ENCODE measurements at places on chromosomes 4 and X.

DNA sequence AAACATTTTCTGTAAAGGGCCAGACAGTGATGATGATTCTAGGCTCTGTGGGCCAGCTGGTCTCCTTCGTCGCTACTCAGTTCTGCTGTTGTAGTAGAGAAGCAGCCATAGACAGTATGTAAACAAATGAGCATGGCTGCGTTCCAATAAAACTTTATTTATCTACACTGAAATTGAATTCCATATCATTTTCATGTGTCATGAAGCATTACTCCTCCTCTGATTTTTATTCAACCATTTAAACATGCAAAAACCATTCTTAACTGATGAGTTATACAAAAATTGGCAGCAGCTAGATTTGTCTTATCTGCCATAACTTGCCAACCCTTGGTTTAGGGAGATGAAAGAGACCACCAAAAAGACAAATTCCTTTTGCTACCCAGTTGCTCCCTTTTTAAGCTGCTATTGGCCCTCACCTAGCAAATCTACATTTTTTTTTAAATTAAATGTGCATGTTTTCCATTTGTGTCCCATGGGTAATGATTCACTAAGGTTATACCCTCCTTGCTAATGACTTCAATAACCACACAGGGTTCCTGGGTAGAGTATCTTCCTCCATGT, 309.9 kb downstream of the DHX15 start:
- no peak for DNase-seq

DNA sequence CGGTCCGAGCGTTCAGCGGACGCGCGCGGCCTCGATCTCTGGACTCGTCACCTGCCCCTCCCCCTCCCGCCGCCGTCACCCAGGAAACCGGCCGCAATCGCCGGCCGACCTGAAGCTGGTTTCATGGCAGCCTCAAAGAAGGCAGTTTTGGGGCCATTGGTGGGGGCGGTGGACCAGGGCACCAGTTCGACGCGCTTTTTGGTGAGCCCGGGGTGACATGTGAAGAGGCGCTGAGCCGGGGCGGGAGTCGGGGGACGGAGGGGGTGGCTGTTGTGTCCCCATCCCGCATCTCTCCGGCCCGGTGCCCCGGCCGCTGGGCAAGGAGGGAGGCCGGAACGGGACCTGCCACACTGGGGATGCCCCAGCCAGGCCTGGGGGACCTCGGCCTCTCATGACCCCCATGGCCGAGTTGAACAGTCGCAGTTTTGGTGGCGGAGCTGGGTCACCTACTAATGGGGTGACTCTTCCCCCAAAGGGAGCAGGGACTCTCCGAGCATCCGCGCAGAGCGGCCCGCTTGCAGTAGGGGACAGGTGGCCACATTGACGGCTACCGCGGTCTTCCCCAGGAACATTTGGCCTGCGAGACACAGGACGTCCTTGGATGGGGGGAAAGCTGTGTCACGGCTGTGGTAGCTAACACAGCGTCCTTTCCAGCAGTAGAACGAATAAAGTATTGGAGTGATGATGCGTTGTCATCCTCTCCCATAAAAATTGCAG, at the start of gene GK:
GK (plus strand) TSS at position 9 of the 717 bp plus-strand sequence; CDS start at position 124, 115 bp downstream.
- peak; percentile 12 for DNase-seq

GRCh38 chr4:39036172-39036571, 4.0 kb upstream of the TMEM156 start:
- DNase-seq: peak; percentile 71

- peak; percentile 23 for DNase-seq
Measured at GRCh38 chrX:135112096-135112729, 8.1 kb downstream of the ETDB start.

- DNase-seq: no peak
Measured at GRCh38 chr4:184744236-184744635, 10.3 kb upstream of the CENPU start.

GRCh38 chr4:151658959-151659600, 101.7 kb downstream of the GATB start:
- DNase-seq: no peak

GRCh38 chr4:10082047-10082446, 34.6 kb downstream of the WDR1 start:
- no peak for DNase-seq

- DNase-seq: no peak
Measured at GRCh38 chr4:99759346-99759984, 57.2 kb upstream of the DAPP1 start.

GRCh38 chr4:7132730-7133582, 59.4 kb upstream of the SORCS2 start:
- no peak for DNase-seq

DNA sequence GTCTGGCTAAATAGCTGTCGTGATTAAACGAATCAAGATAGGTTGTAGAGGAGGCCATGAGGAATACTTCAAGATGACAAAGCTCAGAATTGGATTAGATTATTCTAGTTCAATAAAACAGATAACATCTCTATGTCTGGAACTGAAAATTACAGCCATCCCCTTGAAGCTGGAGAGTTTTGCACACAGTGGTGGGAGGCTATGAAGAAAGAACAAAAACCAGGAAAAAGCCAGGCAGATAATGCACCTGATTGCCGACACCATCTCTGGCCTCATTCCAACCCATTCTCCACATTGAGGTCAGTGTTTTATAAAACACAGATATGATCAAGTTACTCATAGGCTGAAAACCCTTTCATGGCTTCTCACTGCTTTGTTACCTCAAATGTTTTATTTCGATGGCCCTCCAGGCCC, 188.3 kb downstream of the RASL11B start:
- no peak for DNase-seq

GRCh38 chr4:145681956-145682355, 2.0 kb downstream of the C4orf51 start:
- DNase-seq: no peak

GRCh38 chr4:20106921-20107320, 144.8 kb upstream of the SLIT2 start:
- DNase-seq: no peak

DNA sequence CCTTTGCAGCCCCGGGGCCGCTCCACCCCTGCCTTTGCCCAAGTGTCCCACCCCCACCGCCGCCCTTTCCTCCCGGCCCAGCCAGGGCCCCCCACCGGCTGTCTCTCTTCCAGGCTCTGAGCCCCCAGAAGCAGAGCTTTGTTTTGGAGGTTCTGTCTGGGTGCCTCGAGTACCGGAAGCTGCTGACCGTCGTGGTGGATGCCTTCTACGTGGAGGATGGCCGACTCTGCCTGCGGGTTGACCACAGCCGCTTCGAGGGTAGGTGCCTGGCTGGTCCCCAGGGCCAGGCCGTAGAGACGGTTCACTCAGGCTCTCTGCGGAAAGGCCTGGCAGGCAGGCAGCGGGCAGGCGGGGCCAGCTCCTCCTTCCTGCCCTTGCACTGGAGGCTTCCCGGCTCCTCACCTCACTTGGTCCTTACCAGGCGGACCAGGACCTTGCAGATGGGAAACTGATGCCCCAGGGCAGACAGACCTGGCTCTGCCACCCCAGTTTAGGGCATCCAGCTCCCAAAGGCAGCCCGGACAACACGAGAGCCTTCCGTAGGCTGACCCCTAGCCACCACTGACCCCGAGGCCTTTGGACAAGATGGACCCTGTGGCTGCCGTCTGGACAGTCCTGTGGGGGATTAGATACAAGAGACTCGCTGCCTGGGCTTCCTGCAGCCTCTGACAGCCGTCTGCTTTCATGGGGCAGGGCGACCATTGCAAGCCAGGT, 18.2 kb downstream of the CFAP99 start:
- no peak for DNase-seq

- peak; percentile 37 for DNase-seq
Measured at GRCh38 chrX:119758731-119759247, 401 bp downstream of the SOWAHD start.

- no peak for DNase-seq
Measured at GRCh38 chr4:125639182-125639621, 324.4 kb downstream of the FAT4 start.

- peak; percentile 28 for DNase-seq
Measured at GRCh38 chrX:153933748-153934147, 1.1 kb downstream of the NAA10 start.

DNA sequence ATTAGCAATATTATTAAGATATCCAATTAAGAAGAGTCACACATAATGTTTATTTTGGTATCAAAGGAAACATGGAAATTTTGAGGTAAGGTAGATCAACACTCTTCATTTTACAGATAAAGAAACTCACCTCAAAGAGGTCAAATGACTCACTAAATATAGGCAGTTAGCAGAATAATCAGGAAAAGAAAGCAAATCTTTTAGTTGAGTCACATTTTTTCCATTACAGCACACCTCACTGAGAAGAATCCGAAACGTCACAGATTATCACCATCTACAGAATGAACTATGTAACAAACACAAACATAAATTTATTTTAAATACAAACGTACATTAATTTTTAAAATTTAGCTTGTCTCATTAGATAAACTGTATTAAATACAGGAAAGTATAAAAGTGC, 70.1 kb downstream of the TMEM47 start:
- DNase-seq: no peak

DNA sequence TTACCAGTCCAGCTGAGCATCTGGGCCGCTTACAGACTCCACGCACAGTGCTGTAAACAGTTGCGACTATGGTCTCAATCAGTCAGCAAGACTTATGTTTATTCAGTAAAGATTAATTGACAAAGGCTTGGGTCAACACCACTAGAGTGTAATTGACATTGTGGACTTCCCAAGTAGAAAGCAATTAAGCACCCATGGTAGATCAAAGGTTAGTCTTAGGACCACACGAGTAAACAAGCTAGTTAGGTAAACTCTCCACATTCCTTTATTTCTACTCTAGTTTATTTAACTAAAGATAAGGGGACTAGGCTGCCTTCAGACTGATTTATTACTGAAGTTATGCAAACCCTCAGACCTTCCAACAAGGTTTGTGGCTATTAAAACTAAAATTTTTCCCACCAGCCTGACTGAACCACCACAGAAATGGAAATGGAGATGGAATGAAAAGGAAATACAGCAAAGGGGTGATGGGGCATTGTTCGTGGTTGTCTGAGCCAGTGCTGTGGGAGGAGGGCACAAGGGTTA, 44.2 kb downstream of the MTHFD2L start:
- DNase-seq: no peak

- no peak for DNase-seq
Measured at GRCh38 chr4:184950926-184951325, 67.4 kb upstream of the HELT start.

DNA sequence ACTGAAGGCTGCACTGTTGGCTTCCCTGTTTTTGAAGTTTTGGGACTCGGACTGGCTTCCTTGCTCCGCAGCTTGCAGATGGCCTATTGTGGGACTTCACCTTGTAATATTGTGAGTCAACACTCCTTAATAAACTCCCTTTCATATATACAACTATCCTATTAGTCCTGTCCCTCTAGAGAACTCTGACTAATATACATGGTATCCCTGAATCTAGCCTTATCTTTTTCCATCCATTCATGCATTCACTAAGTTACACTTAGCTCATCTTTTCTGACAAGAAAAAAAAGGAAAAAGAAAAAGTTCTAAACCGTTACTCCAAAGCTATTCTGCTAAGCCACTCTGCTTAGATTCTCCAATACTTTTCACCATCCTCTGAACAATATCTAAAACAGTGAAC, 1260.2 kb upstream of the PCDH7 start:
- DNase-seq: no peak

- DNase-seq: no peak
Measured at GRCh38 chr4:88955580-88956380, 101.2 kb downstream of the FAM13A start.

GRCh38 chr4:113311047-113311446, 261.6 kb downstream of the ANK2 start:
- DNase-seq: peak; percentile 90

DNA sequence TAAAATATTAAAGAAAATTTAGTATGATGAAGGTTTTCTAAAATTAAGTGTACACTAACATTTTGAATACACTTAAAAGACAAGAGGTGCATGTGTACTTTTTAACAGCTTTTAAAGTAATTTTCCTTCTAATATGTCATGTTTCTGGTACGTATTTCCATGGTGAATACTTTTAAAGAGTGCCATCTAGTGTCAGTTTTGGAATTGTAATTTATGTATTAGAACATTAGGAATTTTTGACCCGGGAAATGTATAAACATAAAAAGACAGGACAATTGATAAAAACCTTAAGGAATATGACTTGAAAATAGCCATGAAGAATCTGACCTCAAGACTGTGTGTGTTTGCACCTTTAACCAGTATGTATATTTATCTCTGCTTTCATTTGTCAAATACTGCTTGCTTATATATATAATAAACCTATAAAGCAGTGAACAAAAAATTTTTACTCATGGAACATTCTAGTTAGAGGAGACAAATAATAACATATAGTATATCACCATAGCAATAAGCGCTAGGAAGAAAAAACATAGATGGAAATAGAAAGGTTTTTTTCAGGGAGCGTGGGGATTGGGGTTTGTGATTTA, 7.2 kb downstream of the GSTCD start:
- DNase-seq: peak; percentile 22

DNA sequence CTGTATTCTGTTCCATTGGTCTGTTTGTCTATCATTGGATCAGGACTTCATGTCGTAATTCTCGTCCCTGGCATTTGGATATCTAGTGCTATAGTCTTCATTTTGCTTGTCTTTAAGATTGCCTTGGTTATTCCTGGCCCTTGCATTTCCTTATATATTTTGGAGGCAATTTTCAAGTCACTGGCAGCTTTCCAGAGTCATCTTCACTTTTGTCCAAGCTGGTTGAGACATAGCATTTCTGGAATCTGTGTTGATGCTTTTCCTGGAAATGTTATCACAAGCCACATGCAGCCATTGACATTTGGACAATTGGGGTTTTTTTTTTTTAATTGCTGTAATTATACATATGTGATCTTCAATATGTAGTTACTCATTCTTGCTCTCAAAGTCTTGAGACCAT, 45.2 kb upstream of the HGFAC start:
- DNase-seq: no peak

- DNase-seq: no peak
Measured at GRCh38 chr4:113659127-113659526, 102.4 kb downstream of the CAMK2D start.

DNA sequence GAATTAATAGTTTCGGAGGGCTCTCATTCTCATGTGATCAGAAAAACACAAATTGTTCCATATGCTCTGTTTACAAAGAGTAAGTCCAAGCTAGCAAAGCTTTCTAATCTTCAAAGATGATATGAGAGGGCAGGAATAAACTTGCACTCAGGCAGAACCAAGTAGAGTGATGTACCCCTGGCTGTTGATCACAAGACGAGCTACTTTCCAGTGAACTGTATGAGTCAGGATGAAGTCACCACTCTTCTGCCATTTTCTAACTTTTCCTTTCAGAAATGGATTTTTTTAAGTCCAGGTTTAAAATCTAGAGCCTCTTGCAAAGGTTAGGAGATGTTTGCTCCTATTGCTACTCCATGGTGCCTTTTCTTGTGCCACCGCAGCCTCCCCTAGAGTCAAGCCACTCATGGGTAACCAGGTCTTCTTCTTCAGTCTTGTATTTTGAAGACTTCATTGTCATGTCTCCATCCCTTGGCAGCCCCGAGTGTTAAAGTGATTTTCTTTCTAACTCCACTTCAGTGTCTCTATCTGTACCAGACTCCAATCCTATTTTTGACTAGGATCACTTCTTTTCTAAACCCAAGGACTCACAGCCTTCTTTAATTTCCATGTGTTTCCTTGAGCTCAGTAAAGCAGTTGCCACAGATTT, 171.9 kb upstream of the GALNT7 start:
- DNase-seq: peak; percentile 91
